ENCODE measurements at places on chromosomes 12 and 14. TPM values are rescaled to one million over a fixed set of nuclear protein-coding genes. Genes with fewer than 3 reads are reported as not detected.

KRT84 gene
- total RNA-seq: not detected

AQP2 gene
- not detected for total RNA-seq

VRTN gene
- total RNA-seq: not detected

KERA gene
- total RNA-seq: not detected

RNASE7 gene
- total RNA-seq: not detected

CCDC184 gene
- total RNA-seq: 0.63 TPM

ACSS3 gene
- 0.10 TPM for total RNA-seq

SLC25A21 gene
- total RNA-seq: not detected

EIF2B2 gene
- total RNA-seq: 17.3 TPM

RASSF3 gene
- 52.8 TPM for total RNA-seq

SIX6 gene
- total RNA-seq: not detected

PDZRN4 gene
- total RNA-seq: not detected

MUCL1 gene
- total RNA-seq: not detected

ADSS1 gene
- total RNA-seq: 1.9 TPM

TUNAR gene
- total RNA-seq: 0.21 TPM

PLCZ1 gene
- total RNA-seq: not detected

FAM186B gene
- total RNA-seq: 0.84 TPM

ASPG gene
- total RNA-seq: 0.10 TPM

IFT43 gene
- total RNA-seq: 4.8 TPM

HOXC6 gene
- total RNA-seq: not detected

DDN gene
- total RNA-seq: 0.21 TPM

AMDHD1 gene
- total RNA-seq: 0.63 TPM

OAS3 gene
- total RNA-seq: 17.7 TPM

CCDC196 gene
- not detected for total RNA-seq

GLIPR1L2 gene
- total RNA-seq: 0.10 TPM

GALNT6 gene
- 11.3 TPM for total RNA-seq

CCDC60 gene
- total RNA-seq: not detected

EML5 gene
- 3.8 TPM for total RNA-seq

GYS2 gene
- not detected for total RNA-seq

DBX2 gene
- total RNA-seq: not detected
